ENCODE measurements at places on chromosomes 16 and 17. TPM values are rescaled to one million over a fixed set of nuclear protein-coding genes. Genes with fewer than 3 reads are reported as not detected.
A peak's percentile ranks its signal among the peaks of the same experiment; 100 is the strongest.

Gene NACA2
- not detected for total RNA-seq

Gene PYDC1
- not detected for total RNA-seq

DNA sequence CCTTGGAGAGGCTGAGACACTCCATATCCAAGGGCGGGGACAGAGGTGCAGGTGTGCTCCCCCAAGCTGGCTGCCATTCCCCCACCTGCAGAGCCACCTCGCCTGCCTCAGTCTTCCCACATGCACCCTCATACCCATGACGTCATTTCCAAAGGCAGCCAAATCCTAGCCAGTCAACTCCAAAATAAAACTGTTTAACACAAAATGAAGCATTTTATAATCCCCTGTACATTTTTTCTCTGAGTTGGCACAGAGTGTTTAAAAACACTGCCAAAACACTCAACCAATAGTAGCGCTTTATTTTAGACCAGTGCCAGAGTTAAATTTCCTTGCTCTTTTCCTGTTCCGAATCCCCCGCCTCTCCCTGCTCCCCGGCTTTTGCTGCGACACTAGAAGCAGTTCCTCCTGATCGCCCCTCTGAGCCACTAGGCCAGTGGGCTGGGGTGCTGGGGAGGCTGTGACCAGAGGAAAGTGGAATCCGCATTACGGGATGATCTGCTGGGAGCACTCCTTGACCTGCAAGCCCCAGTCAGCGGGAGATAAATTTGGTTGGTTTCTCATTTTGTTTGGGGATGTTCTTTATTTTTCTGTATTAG lies 139.5 kb downstream of the ZNF423 start:
- no peak overlapping the region for H3K4me3 ChIP-seq
- no peak overlapping the region for H3K27ac ChIP-seq
- no peaks in the 10 kb centered on the region for H3K36me3 ChIP-seq
- no peaks in the 10 kb centered on the region for H3K4me1 ChIP-seq

DNA sequence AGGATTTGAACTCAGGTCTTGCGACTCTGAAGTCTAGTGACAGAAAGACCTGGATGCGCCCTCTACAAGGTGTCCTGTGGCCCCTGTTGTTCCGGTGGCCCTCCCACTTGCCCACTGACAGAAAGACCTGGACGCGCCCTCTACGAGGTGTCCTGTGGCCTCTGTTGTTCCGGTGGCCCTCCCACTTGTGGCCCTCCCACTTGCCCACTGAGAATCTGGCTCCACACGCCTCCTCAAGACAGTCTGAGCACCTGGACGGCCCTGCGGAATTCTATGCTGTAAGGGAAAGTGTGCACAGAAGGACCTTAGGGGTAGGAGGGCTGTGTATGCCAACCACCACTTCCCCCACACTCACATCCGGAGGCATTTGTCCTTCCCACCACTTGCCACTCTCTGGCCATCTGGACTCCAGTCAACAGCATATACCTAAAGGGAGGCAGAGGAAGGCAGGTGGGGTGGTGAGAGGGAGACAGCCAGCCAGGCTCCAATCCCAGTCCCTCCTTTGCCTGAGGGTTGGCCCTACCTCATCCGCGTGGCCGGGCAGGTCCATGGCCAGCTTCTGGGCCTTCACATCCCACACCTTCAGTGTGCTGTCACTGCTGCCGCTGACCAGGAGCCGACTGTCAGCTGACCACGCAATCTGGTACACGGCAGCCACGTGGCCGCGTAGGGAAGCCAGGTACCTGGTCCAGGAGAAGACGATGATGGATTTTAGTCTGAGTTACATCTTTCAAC lies 9.1 kb downstream of the NLE1 start:
- DNase-seq, result no peak
- H3K36me3 ChIP-seq, result peaks cover 31% of the 10 kb centered on the region
- H3K4me3 ChIP-seq, result no peak overlapping the region
- H3K27ac ChIP-seq, result no peak overlapping the region
- peaks cover 17% of the 10 kb centered on the region for H3K4me1 ChIP-seq
- no peaks in the 10 kb centered on the region for H3K27me3 ChIP-seq

- DNase-seq, result no peak
- H3K4me3 ChIP-seq, result no peak overlapping the region
- no peaks in the 10 kb centered on the region for H3K36me3 ChIP-seq
- peaks cover 4% of the 10 kb centered on the region for H3K27me3 ChIP-seq
- peaks cover 38% of the 10 kb centered on the region for H3K4me1 ChIP-seq
- H3K27ac ChIP-seq, result no peak overlapping the region
These were observed 3.5 kb upstream of the B9D1 start for GRCh38 chr17:19365833-19366636.

DNA sequence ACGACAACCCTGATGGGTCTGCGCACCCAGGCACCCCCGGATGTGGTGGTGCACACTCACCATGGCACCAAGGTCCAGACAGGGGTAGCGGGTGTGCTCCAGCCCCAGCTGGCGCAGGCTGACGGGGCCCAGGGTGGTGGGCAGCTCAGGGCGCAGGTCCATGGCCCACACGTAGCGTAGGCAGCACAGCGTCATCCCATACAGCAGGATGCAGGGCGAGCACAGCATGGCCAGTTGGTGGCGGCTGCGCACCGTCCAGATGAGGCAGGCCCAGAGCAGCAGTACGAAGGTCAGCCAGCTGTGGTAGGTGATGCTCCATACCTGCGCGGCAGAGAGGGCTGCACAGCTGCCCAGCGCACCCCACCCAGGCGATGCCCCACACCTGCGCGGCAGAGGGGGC lies 29.8 kb downstream of the CTU2 start:
- H3K27me3 ChIP-seq, result peaks cover 6% of the 10 kb centered on the region
- no peak for DNase-seq
- H3K4me1 ChIP-seq, result no peaks in the 10 kb centered on the region
- peaks cover 5% of the 10 kb centered on the region for H3K36me3 ChIP-seq

Gene SLC35G6
- not detected for total RNA-seq

DNA sequence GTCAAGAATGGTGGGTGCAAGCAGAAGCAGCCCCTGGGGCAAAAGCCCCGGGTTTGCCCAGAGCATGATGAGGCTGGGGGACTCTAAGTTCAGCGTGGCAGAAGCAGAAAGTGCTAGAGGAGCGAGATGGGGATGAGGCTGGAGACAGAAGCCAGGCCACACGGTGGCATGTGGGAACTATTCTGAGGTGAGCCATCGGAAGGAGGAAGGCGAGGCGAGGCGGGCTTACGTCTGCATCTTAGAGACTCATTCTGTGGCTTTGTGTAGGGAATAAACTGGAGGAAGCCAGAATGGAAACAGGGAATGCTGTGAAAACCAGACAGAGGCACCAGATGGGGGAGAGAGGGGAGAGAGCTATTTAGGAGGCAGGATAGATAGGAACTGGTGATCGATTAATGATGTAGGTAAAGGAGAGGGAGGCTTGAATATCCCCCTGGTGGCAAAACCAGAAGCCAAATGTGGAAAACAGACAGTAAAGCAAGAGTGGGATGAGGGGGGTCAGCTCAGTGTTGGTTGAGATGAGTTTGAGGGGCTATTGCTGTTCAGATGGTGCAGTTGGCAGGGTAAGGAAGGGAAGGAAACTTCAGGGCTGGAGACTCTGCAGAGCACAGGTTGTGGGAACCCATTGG lies 3.1 kb upstream of the TNFSF13 start:
- no peak for DNase-seq
- H3K27ac ChIP-seq, result no peak overlapping the region
- H3K4me1 ChIP-seq, result peaks cover 22% of the 10 kb centered on the region
- H3K36me3 ChIP-seq, result no peaks in the 10 kb centered on the region

- peaks cover 15% of the 10 kb centered on the region for H3K27me3 ChIP-seq
- H3K4me1 ChIP-seq, result no peaks in the 10 kb centered on the region
- no peaks in the 10 kb centered on the region for H3K36me3 ChIP-seq
- no peak overlapping the region for H3K4me3 ChIP-seq
These were observed 64.4 kb downstream of the KSR1 start for GRCh38 chr17:27520491-27521185.

Gene LDAF1
- 18.1 TPM for total RNA-seq

GRCh38 chr17:57379237-57379894 lies 123.0 kb downstream of the MSI2 start:
- no peak for DNase-seq
- no peak overlapping the region for H3K27ac ChIP-seq
- H3K4me1 ChIP-seq, result peaks cover 22% of the 10 kb centered on the region
- H3K27me3 ChIP-seq, result peaks cover 2% of the 10 kb centered on the region

DNA sequence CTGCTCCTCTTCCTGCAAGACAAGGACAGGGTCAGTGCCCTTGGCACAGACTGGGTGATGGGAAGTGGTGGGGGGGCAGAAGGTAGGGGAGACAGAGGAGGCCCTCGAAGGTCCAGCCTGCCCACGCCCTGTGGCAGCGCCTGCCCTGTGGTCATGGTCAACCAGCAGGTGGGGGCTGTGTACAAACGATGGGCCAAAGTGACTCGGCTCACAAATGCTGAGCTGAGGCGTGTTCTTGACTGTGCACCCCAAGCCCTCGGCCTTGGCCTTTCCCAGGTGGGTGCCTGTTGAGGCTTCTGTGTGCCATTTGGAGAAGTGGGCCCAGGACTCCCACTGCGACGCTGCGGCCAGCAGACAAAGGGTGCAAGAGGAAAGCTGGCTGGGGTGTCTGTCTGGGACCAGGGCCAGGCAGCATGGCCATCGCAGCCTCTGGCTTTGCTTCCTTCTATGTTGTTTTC lies 22.6 kb downstream of the MXRA7 start:
- peaks cover 22% of the 10 kb centered on the region for H3K4me1 ChIP-seq
- peak overlapping the region; percentile 83 for H3K27ac ChIP-seq
- H3K4me3 ChIP-seq, result peak overlapping the region; percentile 72
- H3K27me3 ChIP-seq, result no peaks in the 10 kb centered on the region

Gene KRT24
- not detected for total RNA-seq

Gene CA7
- total RNA-seq, result not detected

GRCh38 chr17:57874434-57875289 lies 24.8 kb upstream of the MRPS23 start:
- peaks cover 32% of the 10 kb centered on the region for H3K36me3 ChIP-seq
- H3K4me3 ChIP-seq, result peak overlapping the region; percentile 75
- H3K27me3 ChIP-seq, result peaks cover 2% of the 10 kb centered on the region
- peaks cover 86% of the 10 kb centered on the region for H3K4me1 ChIP-seq
- DNase-seq, result peak; percentile 94

Gene GPR142
- not detected for total RNA-seq

Gene MSLN
- total RNA-seq, result 0.33 TPM

DNA sequence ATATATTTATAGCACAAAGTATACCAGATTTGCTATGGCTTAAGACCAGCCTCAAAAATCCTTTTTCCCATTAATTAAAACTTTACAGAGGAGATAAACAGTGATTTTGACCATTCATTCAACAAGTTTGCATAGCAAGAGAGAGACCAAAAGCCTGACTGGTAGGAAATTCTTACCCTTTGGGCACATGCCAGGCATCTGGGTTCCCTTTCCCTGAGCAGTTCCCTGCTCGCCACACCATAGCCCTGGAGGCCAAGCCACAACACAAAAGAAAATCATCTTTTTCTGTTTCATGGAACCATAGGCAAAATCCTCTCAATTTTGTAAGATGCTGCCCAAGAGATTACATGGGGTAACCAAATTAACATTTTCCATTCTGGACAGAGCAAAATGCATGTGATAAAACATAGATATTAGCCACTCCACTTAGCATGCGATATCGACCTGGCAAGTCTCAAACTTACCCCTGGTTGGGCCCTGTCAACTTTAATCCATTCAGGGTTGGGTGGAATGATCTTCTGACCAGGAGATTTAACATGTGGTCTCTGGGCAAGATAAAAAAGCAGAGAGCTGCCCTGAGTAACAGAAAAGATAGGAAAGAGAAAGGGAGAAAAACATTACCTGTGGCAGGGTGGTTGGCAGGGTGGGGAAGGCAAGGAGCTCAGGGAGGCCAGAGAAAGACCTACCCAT lies 57.6 kb upstream of the B4GALNT2 start:
- H3K4me1 ChIP-seq, result peaks cover 40% of the 10 kb centered on the region
- no peak for DNase-seq

DNA sequence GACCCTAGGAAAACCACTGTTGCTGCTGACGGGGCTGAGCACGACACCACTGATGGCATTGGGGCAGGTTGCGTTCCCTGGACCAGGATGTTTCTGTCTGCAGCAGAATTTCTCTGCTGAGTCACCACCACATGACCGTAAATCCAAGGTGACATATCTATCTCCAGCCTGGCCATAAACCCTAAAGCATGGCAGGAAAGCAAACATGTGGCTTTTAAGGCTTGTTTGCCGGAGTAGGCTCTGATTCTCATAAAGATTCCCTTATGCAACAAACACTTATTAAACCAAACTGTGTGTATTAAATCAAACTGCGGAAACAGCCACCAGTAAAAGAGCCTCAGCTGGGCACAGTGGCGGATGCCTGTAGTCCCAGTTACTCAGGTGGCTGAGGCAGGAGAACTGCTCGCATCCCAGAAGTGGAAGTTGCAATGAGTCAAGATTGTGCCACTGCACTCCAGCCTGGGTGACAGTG lies 17.3 kb downstream of the MPHOSPH6 start:
- H3K4me1 ChIP-seq, result peaks cover 22% of the 10 kb centered on the region
- DNase-seq, result peak; percentile 8
- H3K36me3 ChIP-seq, result peaks cover 6% of the 10 kb centered on the region
- no peak overlapping the region for H3K4me3 ChIP-seq
- 0 out of 2 replicates have a peak overlapping the region, but pooled peaks have one; percentile 16 for H3K27ac ChIP-seq
- H3K27me3 ChIP-seq, result no peaks in the 10 kb centered on the region

Gene DNAJA3
- total RNA-seq, result 51.9 TPM

DNA sequence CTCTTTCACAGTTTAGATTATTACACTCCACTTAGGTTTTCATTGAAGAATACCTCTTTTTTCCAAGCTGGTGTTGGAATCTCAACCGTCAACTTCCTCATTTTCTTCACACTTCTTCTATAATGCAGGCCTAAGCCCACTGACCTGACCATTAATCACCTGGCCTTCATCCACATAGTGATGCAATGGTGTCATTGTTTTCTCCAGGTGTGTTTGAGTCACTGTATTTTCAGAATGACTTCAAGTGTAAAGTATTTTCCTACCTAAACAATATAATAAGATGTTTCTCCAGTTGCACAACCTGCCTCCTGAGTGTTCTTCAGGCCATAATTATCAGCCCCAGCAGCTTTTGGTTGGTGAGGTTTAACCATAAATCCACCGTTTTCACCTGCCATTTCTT lies 1675.1 kb downstream of the TP53TG3F start:
- no peak overlapping the region for H3K4me3 ChIP-seq
- H3K27me3 ChIP-seq, result no peaks in the 10 kb centered on the region
- no peak for DNase-seq
- H3K27ac ChIP-seq, result no peak overlapping the region
- H3K36me3 ChIP-seq, result no peaks in the 10 kb centered on the region

GRCh38 chr16:17992416-17992815 lies 344.1 kb downstream of the NPIPA8 start:
- no peak overlapping the region for H3K4me3 ChIP-seq
- no peaks in the 10 kb centered on the region for H3K4me1 ChIP-seq
- no peaks in the 10 kb centered on the region for H3K36me3 ChIP-seq
- DNase-seq, result no peak
- H3K27me3 ChIP-seq, result peaks cover 3% of the 10 kb centered on the region

Gene LRRC37A
- total RNA-seq, result 0.71 TPM

GRCh38 chr17:45397796-45398195 lies 34.9 kb downstream of the ARHGAP27 start:
- no peak for DNase-seq
- peaks cover 7% of the 10 kb centered on the region for H3K27me3 ChIP-seq
- no peaks in the 10 kb centered on the region for H3K36me3 ChIP-seq
- H3K4me3 ChIP-seq, result no peak overlapping the region

Measured in HFFc6 (cell line).